ENCODE measurements at places on chromosomes 16 and 17. TPM values are rescaled to one million over a fixed set of nuclear protein-coding genes. Genes with fewer than 3 reads are reported as not detected.

DNA sequence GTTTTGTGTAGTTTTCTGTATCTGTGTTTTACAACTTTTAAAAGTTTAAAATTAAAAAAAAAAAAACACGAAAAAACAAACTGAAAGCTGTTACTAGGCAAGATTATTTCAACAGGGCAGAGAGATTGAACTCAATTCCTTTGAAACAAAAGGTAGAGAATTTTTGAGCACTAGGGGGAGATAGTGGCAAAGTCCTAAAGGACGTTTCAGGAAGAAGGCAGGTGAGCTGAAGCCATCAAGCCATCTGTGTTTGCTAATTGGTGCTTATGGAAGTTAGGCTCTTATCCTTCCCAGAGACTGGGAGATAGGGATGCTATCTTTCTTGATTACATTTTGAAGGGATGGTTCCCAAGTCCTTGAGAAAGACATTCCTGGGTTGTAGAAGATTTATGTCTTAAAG, 70.6 kb upstream of the CLEC3A start:
- no peak for ATAC-seq

Gene KRT33B
- not detected for total RNA-seq

- peak; percentile 48 for ATAC-seq
Measured at GRCh38 chr17:3888343-3889171, 4.3 kb downstream of the CAMKK1 start.

Gene HOXB1
- total RNA-seq = 3.4 TPM

DNA sequence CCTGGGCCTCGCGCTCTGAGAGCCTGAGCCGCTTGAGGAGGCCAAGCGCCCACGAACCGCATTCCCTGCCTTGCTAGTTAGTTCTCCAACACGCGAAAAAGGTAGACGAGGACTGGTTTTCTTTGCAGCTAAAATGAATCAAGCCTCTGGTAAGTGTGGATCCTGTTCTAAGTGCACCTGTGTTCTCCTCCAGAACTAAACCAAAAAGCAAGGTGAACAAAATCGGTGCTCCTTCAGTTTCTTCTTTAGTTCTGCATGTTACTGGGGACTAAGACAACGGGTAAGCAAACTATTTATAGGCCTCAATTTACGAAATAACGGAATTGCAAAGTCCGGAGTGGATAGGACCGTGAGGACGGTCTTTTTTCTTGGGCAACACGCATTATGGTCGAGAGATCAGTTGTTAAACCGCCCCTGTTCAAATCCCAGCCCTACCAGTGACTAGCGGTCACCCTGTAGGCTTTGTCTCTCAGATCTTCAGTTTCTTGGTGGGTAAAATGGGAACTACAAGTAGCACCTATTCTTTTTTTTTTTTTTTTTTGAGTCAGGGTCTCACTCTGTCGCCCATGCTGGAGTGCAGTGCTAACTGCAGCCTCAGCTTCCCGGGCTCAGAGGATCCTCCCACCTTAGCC, 993 bp upstream of the ANKRD11 start:
- no peak for ATAC-seq

Gene FOXN1
- total RNA-seq = not detected

DNA sequence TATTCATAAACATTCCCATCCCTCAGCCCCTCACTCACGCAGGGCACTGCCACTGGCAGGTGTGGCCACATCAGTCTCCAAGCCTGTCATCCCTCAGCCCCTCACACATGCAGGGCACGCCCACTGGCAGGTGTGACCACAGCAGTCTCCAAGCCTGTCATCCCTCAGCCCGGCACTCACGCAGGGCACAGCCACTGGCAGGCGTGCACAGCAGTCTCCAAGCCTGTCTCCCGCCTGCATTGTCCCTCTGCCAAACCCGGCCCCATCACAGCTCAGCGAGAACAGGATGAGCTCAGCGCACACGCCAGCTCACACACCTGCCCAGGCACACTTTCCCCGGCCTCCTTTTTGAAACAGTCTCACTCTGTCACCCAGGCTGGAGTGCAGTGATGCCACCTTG, 11.4 kb upstream of the KREMEN2 start:
- ATAC-seq = no peak

GRCh38 chr17:81931557-81932332, 4.2 kb upstream of the MAFG start:
- ATAC-seq = no peak

- ATAC-seq = peak; percentile 12
Measured at GRCh38 chr16:30030011-30030685, 923 bp downstream of the TLCD3B start.

- no peak for ATAC-seq
Measured at GRCh38 chr17:21212826-21213637, 929 bp downstream of the TMEM11 start.

DNA sequence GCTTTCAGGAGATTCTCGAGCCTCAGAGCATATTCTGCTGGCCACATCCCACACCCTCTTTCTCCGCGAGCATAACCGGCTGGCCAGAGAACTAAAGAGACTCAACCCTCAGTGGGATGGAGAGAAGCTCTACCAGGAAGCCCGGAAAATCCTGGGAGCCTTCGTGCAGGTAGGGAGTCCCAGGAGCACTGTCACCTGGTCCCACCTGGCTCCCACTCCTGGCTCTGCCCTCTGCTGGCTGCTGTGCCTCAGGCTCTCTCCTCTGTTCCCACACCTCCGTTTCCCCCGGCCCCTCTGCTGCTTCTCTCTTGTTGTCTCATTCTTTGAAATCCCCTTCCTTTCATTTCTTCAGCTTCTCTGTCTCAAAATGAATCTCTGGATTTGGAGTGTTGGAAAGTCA, 16.4 kb downstream of the LPO start:
- ATAC-seq = no peak
